ENCODE measurements at places on chromosomes 5 and 9. TPM values are rescaled to one million over a fixed set of nuclear protein-coding genes. Genes with fewer than 3 reads are reported as not detected.

GRCh38 chr5:161086461-161086860 lies 234.4 kb upstream of the ATP10B start:
- no peak for DNase-seq

DNA sequence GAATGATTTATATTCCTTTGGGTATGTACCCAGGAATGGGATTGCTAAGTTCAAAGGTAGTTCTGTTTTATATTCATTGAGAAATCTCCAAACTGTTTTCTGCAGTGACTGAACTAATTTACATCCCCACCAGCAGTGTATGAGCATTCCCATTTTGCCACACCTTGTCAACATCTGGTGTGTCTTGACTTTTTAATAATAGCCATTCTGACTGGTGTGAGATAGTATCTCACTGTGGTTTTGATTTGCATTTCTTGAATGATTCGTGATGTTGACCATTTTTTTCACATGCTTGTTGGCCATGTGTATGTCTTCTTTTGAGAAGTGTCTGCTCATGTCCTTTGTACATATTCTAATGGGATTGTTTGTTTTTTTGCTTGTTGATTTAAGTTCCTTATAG lies 421.5 kb downstream of the KIAA0825 start:
- DNase-seq, result no peak

Gene MAST4
- total RNA-seq, result not detected

DNA sequence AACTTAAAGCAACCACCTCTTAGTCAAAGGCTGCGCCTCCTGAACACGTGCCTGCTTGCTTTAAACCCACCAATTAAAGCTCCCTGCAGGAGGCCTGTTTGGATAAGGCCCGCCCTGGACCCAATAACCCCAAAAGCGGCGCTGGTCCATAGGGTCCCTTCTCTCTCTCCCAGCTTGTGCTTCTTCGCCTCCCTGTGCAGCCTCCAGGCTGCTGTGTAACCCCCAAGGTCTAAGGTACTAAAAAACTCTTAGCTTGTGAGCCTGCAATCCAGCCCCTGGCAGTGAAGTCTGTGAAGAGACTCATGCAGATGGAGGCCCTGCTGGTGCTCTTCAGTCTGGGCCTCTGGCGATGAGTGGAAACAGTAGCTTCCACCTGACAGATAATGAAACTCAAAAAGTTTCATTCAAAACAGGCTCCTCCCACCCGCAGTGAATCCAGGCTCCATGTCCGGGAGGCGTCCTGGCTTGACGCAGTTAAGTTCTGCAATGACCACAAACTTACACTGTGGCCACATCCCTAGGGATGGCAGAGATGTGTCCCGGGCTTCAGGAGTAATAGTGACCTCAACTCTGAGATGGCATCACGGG lies 97.3 kb downstream of the PRRT1B start:
- no peak for DNase-seq

Gene CCDC192
- total RNA-seq, result not detected

Gene SLCO6A1
- total RNA-seq, result not detected

DNA sequence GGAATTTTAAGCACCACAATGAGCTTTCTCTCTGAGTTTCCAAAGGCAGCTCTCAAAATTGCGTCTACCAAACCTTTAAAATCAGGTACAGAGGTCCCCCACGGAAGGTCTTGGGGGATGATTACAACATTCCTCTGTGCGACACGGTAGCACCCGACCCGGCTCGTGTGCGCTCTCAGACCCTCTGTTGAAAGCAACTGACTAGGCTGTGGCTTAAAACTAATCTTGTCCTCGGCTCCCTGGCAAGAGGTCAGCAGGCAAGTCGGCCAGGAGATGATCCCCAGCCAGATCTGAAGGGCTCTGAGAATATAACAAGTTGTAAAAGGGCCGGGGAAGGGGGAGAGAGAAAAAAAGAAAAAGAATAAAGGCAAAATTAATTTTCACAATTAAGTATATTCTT lies 92.6 kb upstream of the LMX1B start:
- no peak for DNase-seq

DNA sequence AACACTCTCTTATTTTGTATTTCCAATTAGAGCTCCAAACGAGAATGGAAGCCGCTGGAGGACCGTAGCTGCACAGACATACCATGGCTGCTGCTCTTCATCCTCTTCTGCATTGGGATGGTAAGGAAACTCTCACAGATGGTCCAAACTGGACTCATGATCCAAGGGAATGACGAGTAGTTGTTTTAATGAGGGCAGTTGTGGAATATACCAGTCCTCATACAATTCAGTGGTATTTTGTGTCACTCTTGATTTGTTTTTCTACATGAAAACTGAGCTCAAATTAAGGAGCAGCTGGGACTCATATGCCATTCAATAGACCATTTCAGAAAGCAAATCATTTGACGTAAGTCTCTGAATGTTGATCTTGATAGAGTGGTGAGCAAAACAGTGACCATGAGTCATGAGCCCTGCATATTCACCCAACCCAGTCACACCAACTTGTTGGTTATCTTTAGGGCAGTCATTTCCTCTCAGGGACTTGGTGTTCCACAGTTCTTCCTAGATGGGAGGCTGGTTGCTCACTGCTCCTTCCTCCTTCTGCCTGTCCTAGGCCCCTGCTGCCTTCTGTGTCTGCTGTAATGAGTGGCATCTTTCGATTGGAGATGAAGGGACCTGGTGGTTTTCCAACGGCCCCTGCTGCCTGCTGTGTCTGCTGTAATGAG lies 54.9 kb downstream of the SLC44A1 start:
- peak; percentile 87 for DNase-seq

Gene LRRC70
- not detected for total RNA-seq

- no peak for DNase-seq
Observed at GRCh38 chr9:2967766-2968165, 123.9 kb upstream of the PUM3 start.

DNA sequence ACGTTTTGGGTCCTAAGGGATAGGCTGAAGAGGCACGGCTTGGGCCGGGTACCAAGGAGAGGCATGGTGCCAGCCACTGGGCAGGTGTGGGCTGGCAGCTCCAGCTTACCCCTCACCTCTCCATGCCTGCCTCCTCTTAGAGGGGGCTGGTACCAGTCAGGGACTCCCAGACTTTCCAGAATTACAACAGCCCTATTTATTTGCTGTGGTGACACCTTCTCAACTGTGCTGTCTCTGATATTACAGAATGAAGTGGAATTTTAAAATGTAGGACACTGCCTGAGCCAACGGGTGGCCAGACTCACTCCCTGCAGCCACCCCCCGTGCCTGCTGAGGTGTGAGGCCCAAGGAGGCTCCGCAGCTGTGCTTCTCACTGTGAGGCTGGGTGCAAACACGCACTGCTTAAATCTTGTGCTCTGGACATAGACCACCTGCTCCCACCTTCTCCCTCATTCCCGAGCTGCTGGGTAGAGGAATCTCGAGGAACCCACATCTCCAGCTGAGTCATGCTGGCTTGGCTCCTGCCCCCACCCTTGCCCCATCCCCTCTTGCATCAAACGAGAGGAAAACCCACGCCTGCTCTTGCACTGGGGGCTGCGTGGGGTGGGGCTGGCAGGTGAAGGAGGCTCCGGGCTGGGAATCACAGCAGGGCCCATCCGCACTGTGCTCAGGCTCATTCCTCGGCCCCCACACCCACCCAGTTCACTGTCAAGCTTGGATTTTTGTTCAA lies 47.9 kb downstream of the PRRT1B start:
- no peak for DNase-seq

Gene TMC1
- not detected for total RNA-seq

Gene IL3
- not detected for total RNA-seq

Gene PIK3R1
- total RNA-seq, result 18.0 TPM

Gene PCDHGA6
- total RNA-seq, result 1.6 TPM

Gene HAVCR2
- not detected for total RNA-seq

DNA sequence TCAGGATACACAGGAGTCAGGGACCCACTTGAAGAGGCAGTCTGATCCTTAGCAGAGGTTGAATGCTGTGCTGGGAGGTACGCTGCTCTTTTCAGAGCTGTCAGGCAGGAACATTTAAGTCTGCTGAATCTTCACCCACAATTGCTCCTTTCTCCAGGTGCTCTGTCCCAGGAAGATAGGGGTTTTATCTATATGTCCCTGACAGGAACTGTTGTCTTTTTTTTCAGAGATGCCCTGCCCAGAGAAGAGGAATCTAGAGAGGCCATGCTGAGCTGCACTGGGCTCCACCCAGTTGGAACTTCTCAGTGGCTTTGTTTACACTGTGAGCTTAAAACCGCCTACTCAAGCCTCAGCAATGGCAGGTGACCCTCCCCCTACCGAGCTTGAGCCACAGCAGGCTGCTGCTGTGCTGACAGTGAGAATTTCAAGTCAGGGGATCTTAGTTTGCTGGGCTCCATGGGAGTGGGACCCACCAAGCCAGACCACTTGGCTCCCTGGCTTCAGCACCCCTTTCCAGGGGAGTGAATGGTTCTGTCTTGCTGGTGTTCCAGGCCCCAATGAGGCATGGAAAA lies 169.0 kb downstream of the FBXL17 start:
- DNase-seq, result peak; percentile 2
